HuH-7 (cell line): ENCODE measurements at places on chromosomes 11 and 22.

- DNase-seq = no peak
Observed at GRCh38 chr22:45322873-45323525, 13.3 kb downstream of the FAM118A start.

DNA sequence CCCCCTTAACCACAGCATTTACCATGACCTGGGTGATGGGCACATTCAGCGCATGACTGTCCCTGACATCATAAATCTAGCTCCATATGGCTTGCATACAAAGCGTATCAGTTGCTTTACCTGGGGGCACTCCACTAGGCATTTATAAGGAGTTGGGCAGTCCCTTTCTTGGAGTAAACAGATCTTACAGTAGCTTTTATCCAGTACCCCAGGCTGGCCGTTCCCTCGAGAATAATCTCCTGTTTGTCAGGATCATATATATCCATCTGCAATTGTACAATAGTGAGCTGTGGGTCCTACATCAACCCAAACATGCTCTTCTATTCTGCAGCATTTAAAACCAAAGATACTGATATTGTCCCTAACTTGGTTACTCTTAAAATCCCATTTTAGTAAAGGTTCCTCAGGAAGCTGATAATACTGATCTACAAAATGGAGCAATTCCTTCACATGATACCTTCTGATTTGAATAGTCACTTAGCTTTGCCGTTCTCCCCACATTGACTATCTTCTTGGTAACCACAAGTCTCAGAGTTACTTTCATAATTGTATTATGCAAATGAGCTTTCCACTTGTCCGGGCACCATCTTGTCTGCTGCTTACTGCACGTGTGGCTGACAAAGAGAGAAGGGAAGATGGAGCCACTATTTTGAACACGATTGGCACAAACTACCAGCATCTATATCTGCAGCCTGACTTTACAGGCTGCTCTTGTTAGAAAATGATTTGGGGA is 205.0 kb downstream of the CWF19L2 start:
- no peak for DNase-seq

DNA sequence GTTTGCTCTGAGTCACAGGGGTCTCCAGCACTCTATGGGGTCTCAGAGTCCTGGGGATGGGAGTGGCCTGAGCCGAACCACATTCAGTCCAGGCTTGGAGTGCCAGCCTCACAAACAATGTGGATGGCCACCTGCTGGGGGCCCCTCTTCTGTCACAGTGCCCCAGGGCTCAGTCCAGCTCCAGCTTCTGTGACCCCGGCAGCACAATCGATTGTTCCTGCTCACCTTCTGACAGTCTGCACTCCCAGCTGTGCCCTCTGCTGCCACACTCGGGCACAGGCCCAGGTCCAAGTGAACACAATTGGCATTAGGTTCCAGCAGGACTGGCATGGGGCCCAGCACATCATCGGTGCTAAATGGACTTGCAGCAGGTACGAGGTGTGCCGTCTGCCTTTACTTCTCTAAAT is 84.8 kb downstream of the TP53I11 start:
- DNase-seq = no peak

- DNase-seq = no peak
Observed at GRCh38 chr11:74773476-74773875, 24.8 kb downstream of the RNF169 start.

GRCh38 chr22:42289671-42290541 is 19.5 kb upstream of the TCF20 start:
- DNase-seq = no peak

DNA sequence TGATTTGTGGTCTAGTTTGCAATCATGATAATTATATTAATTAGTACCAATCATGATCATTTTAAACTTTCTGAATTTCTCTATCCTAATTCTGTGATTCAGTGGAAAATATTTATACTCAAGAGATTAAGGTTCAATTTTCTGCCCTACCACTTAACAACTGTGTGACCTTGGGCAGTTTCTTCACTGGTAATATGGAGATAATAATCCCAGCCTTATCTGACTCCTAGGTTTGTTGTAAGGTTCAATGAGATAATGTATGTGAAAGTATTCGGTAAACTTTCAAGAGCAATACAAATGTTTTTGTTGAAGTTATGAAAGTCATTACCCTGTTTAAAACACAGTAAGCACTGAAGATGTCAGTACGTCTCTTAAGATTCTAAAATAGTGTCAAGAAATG is 36.3 kb downstream of the CSTPP1 start:
- DNase-seq = no peak

GRCh38 chr11:69471729-69472540 is 9.5 kb upstream of the LINC01488 start:
- no peak for DNase-seq

- DNase-seq = peak; percentile 82
Observed at GRCh38 chr22:41380993-41381328, 781 bp upstream of the TEF start.

DNA sequence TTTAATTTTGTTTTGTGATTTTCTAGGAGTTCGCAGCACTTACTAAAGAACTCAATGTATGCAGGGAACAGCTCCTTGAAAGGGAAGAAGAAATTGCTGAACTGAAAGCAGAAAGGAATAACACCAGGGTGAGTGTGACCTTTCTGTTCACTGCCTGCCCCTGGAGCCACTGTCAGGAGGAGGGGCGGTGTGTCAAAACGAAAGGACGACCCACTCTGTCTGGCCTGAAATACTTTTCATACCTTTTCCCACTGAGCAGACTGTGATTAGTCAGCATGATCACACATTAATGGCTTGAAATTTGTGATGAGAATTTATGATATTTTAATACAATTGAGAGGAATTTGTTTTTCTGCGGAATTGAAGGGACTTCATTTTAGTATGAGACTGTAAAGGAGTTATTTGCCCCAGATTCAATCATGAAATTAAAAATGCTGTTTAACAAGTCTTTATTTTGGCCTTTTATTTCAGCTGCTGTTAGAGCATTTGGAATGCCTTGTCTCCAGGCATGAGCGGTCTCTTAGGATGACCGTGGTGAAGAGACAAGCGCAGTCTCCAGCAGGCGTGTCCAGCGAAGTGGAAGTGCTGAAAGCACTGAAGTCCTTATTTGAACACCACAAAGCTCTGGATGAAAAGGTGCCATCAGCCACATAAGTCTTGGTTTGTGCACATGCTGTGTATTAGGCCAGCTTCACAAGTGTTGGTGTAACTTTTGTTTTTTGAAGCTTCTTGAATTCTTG is 54.1 kb downstream of the PPFIA1 start:
- no peak for DNase-seq

DNA sequence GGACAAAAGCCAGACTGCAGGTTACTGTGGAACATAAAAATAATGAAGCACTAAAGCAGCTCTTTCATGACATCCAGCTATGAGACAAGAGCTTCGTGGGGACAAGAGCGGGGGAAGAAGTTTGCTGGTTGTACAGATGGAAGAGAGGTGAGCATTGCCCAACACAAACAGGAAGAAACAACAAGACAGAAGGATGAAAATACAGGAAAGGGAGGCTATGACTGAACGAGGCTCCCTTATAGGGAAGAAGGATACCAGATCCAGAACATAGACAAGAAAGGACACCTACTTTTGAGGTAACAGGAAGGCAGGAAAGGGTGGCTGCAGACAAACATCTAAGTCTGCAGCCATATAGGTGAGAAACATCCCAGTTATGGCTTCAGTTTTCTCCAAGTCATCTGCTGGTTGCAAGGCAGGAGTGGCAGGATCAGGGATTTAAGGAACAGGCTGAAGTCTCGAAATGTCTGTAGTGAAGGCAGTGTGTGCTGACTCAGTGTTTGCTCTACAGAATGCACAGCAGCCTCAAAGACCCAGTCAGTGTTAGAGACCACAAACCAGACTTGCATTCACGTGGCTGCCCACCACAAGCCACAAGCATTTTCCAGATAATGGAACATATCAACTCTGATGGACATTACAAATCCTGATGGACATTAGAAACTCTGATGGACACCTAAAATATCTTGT is 1.9 kb downstream of the CLTCL1 start:
- no peak for DNase-seq

GRCh38 chr11:3089236-3090061 is 32.2 kb upstream of the CARS1 start:
- DNase-seq = no peak

GRCh38 chr11:68962527-68963250 is 18.1 kb downstream of the MRGPRD start:
- no peak for DNase-seq

GRCh38 chr11:2530855-2531200 is 86.0 kb downstream of the KCNQ1 start:
- DNase-seq = no peak

- DNase-seq = peak; percentile 17
Observed at GRCh38 chr11:107898270-107898669, 30.0 kb upstream of the RAB39A start.

GRCh38 chr22:38232196-38232595 is 30.4 kb downstream of the MAFF start:
- DNase-seq = no peak

GRCh38 chr11:115325523-115325922 is 178.7 kb downstream of the CADM1 start:
- DNase-seq = no peak

DNA sequence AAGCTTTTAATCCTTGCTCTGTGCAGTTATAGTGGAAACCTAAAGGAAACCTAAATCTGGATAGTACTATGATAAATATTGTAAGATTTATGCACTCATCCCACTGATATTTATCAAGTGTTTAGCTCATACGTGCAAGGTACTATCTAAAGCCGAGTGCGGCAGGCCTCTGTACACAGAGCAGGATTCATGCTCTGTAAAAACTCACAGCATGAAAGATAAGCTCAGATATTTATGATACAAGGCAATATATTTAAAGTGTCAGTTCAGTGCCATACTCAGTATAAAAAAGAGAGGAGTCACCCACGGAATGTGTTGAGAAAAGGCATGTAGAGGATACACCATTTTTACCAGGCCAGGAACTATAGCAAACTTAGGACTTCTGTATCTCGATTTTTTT is 66.2 kb downstream of the MAML2 start:
- no peak for DNase-seq

GRCh38 chr11:128465946-128466705 is 121.2 kb downstream of the ETS1 start:
- no peak for DNase-seq
